Epithelial cell of alveolus of lung (primary cell): ENCODE measurements at places on chromosomes 1 and 21. TPM values are rescaled to one million over a fixed set of nuclear protein-coding genes. Genes with fewer than 3 reads are reported as not detected.

The PAFAH2 gene
- 6.6 and 8.3 TPM in 2 replicates for total RNA-seq

The SELP gene
- not detected in 2 replicates for total RNA-seq

The BEND5 gene
- total RNA-seq = 4.8 and 9.2 TPM in 2 replicates

The LRRC8B gene
- total RNA-seq = 2.0 and 5.8 TPM in 2 replicates

The HCRTR1 gene
- 0.13 TPM in 1 of 2 replicates, not detected in the other for total RNA-seq

The TAS1R1 gene
- total RNA-seq = not detected in 2 replicates

The OR2L13 gene
- total RNA-seq = not detected in 2 replicates

The KLHDC9 gene
- total RNA-seq = 0.96 and 1.0 TPM in 2 replicates

The LIN28A gene
- total RNA-seq = not detected in 2 replicates

The FCRL4 gene
- total RNA-seq = not detected in 2 replicates

The NOS1AP gene
- total RNA-seq = 0.39 and 0.96 TPM in 2 replicates
